ENCODE measurements at places on chromosomes 6 and 20.

DNA sequence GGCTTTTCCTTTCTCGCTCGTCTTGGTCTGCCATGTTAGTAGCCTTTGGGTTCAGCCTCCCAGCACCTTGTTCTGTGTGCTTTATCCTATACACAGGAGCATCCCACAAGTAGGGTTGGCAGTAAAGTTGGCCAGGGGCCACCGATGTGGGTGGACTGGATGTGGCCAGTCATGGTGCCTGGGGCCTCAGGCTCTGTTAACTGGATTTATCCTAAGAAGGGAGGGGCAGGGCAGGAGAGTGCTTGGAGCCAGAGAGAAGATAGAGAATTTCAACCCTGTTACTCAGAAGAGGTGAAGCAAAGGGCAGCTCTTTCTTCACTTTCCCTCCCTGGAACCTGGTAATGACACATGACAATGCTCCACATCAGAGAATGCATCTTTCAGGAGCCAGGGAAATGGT lies 14.1 kb upstream of the SIRPB2 start:
- no peak for DNase-seq

- DNase-seq, result no peak
Measured at GRCh38 chr6:129644567-129645015, 65.4 kb downstream of the ARHGAP18 start.

- no peak for DNase-seq
Measured at GRCh38 chr20:62692176-62692575, 16.5 kb upstream of the NTSR1 start.

GRCh38 chr20:45229264-45230056 lies 8.3 kb downstream of the SEMG2 start:
- peak; percentile 92 for DNase-seq

DNA sequence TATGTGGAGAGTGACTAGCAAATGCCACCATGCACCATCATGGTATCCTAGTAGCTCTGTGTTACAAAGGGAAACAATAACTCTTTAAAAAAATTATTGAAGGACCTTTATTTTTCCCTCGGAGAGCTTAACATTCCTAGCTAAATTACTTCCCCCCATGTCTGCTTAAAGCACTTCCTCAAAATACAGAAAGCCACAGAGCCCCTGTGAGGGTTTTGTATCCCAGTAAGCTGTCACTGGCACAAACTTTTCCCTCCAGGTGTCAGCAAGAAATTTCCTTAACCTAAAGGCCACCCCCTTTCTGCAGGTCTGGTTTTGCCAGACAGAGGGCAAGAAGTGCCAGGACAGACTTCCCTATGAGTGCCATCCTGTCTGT lies 340.0 kb upstream of the PRDM1 start:
- no peak for DNase-seq

DNA sequence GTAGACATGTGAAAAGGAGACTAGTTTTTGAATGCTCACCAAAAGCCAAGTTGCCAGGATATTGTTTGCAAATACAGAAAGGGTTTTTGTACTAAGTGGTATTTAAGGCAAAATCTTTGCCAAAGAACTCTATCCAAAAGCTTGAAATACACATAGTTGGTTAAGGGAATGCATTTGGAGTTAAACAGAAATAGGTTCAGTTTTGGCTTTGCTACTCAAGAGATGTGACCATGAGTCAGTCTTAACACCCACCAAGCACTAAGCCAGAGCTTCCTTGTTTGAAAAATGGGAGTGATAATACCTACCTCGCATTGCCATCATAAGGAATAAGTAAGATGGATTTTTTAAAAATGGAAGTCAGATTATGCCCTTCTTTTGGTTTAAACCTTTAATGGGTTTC lies 191.7 kb upstream of the LAMP5 start:
- no peak for DNase-seq

DNA sequence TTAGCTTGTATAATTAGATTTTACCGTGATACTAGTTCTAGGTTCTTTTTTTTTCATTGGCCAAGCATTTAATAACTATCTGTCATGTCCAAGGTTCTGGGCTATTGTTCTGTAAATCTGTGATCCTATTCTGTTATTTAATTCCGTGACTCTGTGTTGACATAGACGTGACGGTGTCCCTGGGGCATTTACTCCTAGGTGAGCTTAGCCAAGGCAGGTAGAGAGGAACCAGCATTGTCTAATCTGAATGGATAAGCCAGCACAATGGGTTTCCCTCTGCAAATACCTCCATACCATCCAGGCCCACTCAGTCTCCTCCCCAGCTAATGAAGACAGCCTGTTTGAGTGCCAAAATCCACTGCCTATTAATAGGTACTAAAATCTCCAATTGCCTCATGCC lies 8.9 kb upstream of the CDSN start:
- no peak for DNase-seq

DNA sequence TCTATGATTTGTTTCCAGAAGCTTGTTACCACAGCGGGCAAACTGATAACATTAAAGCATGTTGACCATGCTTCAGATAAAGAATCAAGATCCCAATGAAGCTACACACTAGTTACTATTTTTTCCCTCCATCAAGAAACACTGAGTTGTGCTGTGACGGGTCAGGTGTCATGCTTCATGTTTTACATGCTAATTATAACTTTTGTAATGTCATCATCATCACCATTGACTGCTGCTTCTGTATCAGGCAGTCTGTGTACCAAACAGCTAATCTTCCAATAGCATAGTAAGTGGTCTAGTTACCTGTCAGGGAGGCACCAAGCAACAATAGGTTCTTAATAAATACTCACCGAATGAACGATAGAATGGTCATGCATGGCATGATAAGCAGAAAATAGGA lies 388.1 kb downstream of the THBS2 start:
- DNase-seq, result no peak

DNA sequence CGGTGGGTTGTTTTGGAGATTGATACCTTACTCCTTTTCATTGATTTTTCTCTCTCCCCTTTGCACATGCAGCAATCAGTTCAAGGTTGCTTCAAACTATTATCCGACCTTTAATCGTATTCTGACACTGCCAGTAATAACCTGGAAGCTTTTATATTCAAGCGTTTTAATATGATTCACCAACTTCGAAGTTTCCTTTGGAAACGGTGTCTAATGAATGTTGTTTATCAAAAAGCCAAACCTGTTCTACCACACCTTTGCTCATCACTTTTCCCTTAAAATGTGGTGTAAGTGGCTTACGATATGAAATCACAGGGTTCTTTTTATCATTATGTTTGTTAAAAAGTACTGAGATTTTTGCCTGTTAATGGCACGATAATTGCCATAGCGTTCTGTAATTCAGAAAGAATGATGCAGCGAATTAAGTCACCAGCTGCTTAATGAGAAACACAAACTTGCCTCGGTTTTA lies 660 bp downstream of the STXBP5 start:
- DNase-seq, result no peak

- no peak for DNase-seq
Measured at GRCh38 chr6:35718911-35719381, 17.9 kb upstream of the ARMC12 start.

- peak; percentile 54 for DNase-seq
Measured at GRCh38 chr20:37914672-37915433, 11.9 kb downstream of the VSTM2L start.

DNA sequence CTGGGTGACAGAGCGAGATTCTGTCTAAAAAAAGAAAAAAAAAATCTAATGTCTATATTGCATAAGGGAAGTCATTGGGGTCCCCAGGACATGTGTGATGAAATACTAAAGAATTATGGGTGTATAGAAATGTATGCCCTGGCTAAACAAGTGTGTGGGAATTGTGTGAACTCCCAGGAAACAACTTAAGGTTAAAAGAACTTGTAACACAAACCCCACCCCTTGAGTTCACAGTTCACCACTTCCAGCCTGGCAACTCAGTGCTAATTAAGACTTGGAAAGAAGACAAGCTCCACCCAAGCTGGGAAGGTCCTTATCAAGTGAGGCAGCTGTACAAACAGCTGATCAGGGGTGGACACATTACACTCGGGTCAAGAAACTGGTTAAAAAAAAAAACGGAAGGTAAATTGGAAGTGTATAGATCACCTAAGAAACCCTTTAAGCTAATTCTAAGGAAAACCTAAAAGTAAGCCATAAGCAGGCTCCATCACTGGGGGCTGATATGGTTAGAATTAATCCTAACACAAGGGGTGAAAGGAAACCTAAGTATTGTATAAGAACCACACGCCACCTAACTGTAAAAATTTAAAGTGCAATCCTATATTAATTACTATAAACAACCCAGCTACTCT lies 25.2 kb downstream of the HLA-A start:
- peak; percentile 65 for DNase-seq

DNA sequence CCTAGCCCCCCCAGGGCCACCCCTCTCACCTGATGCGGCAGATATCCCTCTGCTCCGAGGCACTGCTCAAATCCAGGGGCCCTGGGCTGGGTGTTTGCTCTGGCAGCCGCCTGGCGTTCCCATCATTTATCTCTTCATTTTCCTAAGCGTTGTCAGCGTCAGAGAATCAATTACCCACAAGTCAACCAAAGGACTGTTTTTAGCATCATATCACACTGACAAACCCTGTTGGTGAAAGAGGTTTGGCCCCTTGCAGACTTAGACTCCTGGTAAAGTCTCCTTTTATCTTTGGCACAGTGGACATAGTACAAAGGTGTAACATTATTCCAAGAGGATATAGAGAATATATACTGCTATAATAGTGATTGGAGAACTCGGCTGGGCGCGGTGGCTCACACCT lies at the start of gene GHRH:
Gene GHRH, minus strand, starts transcription at position 101 of the 400 bp plus-strand sequence. CDS start 4,925 bp downstream, outside the sequence.
- DNase-seq, result no peak

GRCh38 chr6:127381384-127381783 lies 38.0 kb upstream of the ECHDC1 start:
- DNase-seq, result no peak
